ENCODE measurements at places on chromosomes 3 and 15. TPM values are rescaled to one million over a fixed set of nuclear protein-coding genes. Genes with fewer than 3 reads are reported as not detected.

Gene PCCB
- 67.0 TPM for total RNA-seq

DNA sequence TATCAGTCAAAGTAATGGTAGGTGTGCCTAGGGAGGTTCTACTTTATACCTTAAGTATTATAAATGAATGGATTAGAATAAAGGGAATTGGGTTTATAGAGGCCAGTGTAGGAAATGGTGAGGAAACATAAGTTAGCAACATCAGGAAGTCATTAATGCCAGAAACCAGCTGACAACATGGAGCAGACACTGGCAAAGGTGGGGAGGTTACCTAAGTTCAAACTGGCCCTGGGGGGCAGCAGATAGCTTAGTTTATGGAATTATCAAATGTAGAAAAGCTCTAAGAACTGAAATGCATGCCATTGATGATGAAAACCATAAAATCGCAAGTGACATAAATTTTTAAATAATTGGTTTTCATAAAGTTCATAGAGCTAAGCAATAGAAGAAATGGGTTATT, 498.6 kb downstream of the NAALADL2 start:
- no peak for DNase-seq

- no peak for DNase-seq
Observed at GRCh38 chr3:181839039-181839915, 127.6 kb downstream of the SOX2 start.

DNA sequence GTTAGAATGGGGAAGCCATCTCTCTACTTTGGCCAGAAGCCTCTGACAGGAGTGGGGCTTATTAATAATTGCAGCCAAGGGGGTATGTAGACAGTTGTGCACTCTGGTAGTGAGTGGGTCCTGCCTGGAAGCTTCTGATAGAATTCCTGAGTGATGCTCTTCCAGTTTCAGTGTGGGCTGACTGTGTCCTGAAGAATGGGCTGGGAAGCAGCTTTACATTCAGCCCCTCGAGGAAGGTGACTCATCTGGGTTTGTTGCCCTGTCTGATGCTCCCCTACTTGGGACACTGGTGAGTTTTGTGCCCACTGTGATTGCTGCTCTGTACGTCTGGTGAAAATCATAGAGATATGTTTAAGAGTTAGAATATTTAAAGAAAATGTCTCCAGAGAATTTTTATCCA, 444.7 kb upstream of the RBMS3 start:
- no peak for DNase-seq

Gene SPSB4
- not detected for total RNA-seq

Gene POPDC2
- 26.3 TPM for total RNA-seq

Gene KIF7
- 1.1 TPM for total RNA-seq

DNA sequence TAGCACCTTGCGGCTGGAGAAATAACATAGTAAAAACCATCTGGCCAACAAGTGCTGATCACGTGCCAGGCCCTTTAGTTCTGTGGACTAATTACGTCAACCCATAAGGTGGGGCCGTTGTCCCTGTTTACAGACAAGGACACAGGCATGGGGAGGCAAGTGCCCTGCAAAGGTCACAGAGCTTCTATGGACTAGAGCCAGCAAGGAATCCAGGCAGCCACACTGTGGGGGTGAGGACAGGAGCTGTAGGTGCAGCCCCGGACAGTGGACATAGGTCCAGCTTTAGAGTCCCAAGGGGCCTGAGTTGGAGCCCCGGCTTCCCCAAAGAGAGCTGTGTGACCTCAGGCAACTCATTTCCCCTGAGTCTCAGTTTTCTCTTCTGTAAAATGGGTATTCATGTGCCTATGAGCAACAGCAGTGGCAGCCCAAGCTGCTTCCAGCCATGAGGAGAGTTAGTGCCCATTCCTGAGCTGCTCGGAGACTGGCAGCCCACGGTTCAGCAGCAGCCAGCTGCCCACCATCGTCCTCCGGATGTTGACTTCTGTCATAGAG, 13.9 kb downstream of the CHST13 start:
- DNase-seq, result no peak
